ENCODE measurements at places on chromosomes 6 and 20. TPM values are rescaled to one million over a fixed set of nuclear protein-coding genes. Genes with fewer than 3 reads are reported as not detected.
A peak's percentile ranks its signal among the peaks of the same experiment; 100 is the strongest.

The AVP gene
- not detected for total RNA-seq

The LGSN gene
- 0.26 TPM for total RNA-seq

The ARMC12 gene
- 0.45 TPM for total RNA-seq

The KCNG1 gene
- 0.31 TPM for total RNA-seq

The MAFB gene
- total RNA-seq: 111 TPM

The STMN3 gene
- total RNA-seq: 12.6 TPM

The ANKRD66 gene
- total RNA-seq: 2.4 TPM

The TRIM10 gene
- not detected for total RNA-seq

The BPIFB4 gene
- total RNA-seq: not detected

The PNPLA1 gene
- total RNA-seq: not detected

DNA sequence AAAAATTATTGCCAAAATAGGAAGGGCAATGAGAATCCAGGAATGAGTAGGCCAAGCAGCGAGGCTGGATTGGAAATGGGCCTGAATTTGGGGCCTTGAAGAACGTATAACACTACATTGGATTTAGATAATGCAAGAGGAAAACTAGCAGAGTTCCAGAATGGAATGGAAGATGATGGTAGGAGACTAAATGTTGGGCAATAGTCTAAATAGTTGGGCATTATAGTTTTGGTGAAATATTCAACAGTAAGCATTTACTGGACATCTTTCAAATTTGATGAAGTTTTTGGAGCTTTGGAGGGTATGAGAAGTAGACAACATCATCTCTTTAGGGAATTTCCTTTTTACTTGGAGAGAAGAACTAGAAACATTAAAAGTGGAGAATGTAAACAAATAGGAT lies 3.4 kb upstream of the JARID2 start:
- DNase-seq: no peak

DNA sequence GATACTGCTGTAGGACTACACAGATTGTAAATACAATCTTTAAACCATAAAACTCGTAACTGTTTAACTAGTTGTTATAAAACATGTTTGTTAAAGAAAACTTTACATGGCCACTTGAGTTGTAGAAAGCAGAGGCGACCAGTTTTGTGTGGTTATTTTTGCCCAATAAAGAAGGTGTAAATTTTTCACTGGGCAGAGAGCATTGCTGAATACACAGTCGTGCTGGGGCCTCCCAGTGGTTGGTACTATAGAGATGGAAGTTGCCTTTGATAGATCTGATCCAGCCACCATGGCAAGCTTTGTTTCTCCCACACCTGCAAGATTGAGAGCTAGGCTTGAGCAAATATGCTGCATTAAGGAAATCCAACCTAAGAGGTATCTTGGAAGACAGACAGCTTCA lies 34.0 kb upstream of the YWHAB start:
- no peak for DNase-seq

GRCh38 chr6:28948782-28949486 lies 25.1 kb upstream of the TRIM27 start:
- no peak for DNase-seq

DNA sequence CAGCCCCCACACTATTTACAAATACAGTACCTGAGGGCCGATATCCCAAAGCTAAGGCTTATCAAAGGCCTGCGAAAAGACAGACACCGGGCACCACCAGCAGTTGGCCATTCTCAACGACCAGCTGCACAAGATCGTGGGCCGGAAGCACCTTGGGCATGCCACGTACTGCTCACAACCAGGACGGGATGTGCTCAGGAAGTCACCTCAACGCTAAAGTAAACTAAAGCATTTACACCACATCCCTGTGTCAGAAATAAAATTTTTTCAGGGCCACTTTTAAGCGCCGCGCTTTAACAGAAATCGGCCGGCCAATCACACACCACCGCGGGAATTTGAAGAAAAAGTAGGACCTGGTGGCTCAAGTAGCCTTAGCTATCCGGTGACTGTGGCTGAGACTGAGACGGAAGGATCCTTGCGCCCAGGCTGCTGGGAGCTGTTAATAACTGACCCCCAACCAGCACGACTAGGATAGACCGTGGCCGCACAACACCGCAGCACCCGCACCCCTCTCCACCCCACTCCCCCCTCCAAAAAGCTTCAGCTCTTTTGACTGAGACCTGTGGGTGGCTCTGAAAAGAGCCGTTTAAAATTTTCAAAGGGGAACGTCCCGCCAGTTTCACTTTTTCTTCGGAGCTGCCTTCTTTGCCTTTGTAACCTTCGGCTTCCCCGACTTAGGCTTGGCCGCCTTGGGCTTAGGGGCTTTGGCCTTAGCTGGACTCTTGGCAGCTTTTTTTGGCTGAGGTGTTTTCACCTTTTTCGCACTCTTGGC lies 131.2 kb upstream of the BTN3A2 start:
- DNase-seq: peak; percentile 65

- DNase-seq: no peak
These were observed 249.5 kb downstream of the ZFAND3 start for GRCh38 chr6:38068854-38069590.

DNA sequence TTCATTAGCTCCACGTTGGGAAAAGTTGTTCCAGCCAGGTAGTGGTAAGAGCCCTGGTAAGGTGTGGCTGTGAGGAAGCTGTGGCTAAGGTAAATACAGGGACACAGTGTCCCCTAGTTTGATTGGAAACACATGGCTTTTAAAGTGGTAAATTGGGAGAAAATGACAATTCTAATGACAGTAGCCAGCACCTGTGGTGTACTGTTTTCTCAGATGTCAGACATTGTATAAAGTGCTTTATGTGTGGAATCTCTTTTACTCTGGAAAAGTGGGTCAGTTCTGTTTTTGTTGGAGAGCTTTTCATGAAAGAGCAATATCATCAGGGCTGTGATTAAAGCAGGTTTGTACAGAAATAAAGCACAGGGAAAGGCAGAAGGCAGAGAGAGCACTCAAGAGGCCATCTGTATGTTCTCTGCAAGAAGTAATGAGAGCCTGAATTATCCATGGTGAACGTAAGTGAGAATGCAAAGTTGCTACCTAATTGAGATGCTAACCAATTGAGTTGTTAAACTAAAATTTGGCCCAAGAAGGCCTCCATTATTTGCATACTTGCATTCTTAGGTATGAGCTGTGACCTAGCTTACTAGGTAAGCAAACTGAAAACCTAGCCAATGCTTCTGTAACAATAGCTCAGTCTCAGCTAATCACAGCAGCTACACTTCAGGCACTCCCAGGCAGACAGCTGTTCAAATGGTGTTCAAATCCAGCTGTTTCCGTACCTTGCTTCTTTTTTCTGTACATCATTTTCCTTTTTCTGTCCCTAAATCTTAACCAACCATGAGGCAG lies 28.2 kb downstream of the MRAP2 start:
- no peak for DNase-seq

DNA sequence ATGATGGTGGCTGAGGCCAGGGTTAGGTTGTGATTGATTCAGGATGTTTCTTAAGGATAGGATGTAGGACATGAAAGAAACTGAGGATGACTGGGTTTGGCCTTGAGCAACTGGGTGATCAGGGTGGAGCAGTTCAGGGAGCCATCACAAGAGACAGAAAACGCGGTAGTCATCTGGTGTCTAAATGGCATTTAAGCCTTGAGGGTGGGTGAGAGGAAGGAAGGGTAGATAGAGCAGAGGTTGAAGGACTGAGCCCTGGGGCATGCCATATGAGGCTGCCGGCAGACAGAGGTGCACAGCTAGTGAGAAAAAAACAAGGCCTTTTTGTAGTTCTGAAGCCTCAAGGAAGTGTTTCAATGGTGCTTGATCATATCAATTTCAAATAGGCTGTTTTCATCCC lies 1.9 kb downstream of the POU5F1 start:
- no peak for DNase-seq

- DNase-seq: no peak
These were observed 99.1 kb upstream of the MTHFD1L start for GRCh38 chr6:150766201-150766997.

- no peak for DNase-seq
These were observed 348.0 kb downstream of the CDH4 start for GRCh38 chr20:61600016-61600415.

DNA sequence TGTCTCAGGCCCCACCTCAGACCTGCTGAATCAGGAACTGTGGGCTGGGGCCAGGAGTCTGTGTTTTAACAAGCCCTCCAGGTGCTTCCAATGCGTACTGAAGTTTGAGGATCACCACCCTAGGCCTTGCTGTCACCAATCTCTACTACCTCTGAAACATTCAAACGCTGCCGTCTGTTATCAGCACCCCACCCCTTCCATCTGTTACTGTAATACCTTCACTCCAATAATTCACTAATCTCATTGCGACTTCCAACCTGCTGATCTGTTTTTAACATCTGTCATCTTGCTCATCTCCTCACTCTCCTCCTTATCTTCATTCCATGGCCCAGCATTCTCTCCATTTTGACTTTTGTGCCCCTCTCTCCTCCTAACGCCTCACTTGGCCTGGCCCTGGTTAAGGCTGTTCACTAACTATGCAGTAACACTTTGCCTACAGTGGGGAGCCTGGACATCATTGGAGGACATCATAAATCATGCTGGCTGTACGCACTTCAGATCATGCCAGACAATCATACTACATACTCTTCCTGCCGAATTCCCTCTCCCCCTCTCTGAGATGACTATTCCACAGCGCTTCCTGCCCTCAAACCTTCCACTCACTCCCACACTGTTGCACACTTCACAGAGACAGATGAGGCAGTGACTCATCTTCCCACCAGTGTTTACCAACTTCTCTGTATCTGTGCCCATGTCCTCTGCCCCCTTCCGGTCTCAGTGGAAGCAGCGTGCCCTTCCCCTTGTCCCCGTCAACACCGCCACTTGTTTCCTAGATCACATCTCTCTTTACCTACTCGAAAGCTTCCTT lies 3.0 kb upstream of the GUCA1B start:
- DNase-seq: no peak

- no peak for DNase-seq
These were observed 49.3 kb upstream of the L3MBTL3 start for GRCh38 chr6:129969064-129969463.
